ENCODE measurements at places on chromosomes 12 and 14. TPM values are rescaled to one million over a fixed set of nuclear protein-coding genes. Genes with fewer than 3 reads are reported as not detected.

Gene A2ML1
- total RNA-seq: 3.9 TPM

Gene OR11H7
- total RNA-seq: not detected

Gene GLIPR1L2
- total RNA-seq: not detected

Gene OR4E2
- not detected for total RNA-seq

Gene PTGER2
- total RNA-seq: 0.24 TPM

Gene RDH5
- 4.2 TPM for total RNA-seq

Gene AMHR2
- total RNA-seq: 1.6 TPM

Gene KRT74
- total RNA-seq: not detected

DNA sequence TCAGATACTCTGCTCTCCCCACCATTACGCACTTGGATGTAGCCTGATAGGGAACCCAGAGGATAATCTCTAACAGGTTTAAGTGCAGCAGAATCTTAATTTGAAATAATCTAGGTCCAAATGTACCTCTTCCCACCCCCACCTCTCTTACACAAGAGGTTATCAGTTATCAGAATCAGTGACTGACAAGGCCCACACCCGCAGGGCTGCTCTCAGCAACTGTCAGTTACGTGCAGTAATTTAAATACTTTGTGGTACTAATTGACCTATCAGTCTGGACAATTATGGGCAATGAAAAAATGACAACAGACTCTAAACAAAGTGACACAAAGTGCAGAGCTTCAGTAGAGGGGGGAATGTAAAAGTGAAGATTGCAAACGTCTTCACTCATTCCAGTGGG, 74.0 kb downstream of the CLIP1 start:
- no peak for DNase-seq

GRCh38 chr12:49567302-49567610, 686 bp downstream of the MCRS1 start:
- DNase-seq: no peak

DNA sequence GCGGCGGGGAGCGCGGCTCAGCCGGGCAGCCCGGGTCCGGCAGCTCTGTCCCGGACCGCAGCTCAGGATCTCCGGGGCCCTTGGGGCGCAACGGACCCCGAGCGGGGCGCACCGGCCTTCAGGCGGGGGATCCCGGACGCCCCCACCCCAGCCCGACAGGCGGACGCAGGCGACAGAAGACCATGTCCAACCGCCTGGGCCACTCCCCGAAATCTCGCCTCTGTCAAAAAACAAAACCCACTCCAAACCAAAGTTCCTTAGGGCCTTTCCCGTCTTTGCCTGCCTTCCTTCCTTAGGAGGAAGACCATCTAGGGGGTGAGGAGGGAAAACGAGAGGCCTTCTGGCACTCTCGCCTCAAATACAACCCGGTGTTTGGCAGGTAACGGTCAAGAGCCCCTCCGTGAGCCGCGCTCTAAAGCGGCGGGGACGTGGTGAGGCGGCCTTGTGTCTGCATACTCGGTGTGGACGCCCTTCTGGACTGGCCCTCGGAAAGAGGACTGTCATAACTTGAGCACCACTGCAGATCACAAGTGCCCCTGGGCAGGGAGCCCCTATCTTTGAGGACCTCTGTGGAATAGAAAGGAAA, 604 bp downstream of the HCFC2 start:
- peak; percentile 52 for DNase-seq

- DNase-seq: peak; percentile 58
Measured at GRCh38 chr12:75959060-75959459, 72.5 kb downstream of the PHLDA1 start.

DNA sequence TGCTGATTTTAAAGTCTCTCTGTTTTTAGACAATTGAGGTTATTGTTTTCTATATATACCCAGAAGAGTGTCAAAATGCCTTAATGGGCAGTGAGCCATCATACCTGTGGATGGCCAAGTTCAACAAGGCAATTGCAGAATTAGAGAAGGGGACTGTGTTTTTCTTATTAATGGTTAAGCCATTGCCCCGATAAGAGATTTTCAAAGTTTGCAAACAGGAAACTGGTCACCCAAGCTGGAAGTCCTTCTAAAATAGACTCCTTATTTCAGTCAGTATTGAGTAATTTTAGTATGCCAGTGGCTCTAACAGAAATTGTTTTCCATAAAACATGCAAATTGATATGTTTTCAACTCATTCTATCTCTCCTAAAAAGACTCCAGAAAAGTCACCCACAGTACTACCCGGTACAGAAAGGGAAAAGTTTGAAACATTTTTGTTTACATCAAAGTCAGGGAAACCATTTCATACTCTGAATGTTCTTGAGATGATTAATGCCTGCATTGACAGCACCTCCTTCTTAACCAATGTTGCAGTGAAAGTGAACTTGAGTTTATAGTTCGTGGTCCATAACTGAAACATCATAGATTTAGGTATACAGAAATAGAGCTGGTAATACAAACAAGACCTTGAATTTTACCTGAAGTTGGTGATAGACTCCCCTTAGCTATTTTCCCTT, 191.1 kb downstream of the TMX1 start:
- DNase-seq: no peak

DNA sequence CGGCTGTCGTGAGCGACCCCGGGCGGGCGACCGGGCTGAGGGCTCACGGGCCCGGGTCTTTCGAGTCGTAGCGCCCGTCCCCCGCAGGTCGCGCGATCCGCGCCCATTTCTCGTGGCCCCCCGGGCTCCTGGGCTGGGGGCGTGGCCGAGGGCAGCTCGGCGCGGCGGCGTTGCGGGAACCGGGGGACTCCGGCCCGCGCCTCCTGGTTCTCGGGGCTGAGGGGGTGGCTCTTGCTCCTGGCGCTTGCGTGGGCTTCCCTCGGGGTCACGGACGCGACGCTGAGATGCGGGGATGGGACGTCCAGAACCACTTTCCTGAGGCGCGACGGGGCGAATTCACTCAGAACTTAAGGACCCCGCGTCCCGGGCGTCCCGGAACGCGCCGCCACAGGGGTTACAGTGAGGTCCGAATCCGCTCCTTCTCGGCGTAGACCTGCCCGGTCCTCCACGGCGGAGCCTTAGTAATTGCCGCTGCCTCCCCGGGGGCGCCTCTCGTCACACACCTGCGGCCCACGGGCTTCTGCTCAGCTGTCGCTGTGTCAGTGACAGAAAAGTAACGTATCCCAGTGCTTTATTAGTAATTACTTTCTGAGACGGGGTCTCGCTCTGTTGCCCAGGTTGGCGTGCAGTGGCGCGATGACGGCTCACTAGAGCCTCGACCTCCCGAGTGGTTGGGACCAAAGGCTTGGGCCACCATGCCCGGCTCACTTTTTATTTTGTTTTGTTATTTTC, 606 bp downstream of the EP400 start:
- peak; percentile 87 for DNase-seq

DNA sequence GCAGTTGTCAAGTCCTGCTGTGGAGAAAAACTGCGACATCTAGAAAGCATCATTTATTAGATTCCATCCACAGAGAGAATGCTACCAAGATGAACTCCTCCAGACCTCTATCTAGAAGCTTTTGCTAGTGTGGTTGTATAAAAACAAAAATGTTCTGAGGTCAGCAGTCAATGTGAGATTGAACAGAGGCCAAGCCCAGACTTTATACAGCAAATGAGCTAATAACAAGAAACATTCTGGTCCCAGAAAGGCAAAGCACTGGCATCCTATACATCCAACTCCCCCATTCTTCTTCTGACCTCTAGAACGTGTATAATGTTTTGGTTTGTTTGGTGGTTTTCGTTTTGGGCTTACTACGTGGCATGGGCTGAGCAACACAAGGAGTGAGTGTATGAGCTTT, 26.7 kb upstream of the RIN3 start:
- DNase-seq: no peak

DNA sequence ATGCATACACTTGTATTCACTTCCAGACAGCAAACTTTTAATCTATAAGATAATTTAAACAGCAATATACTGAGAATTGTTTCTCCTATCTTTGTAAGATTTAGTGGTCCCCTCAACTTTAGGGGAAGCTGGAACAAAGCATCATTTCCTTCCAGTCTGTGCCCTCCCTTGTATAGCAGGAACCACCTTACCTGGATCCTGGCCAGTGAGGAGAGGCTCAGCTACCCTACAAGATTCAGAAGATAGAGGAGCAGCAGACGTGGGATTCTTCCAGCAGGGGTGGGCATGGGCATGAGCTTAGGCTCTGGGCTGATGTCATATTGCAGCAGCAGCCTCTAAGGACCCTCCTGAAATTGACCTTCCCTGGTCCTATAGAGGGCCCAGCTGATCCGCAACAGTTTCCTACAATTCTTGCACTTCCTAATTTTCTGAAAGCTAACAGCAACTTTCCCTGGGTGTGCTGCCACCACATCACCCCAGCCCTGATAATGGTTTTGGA, 21.3 kb downstream of the MOK start:
- no peak for DNase-seq

DNA sequence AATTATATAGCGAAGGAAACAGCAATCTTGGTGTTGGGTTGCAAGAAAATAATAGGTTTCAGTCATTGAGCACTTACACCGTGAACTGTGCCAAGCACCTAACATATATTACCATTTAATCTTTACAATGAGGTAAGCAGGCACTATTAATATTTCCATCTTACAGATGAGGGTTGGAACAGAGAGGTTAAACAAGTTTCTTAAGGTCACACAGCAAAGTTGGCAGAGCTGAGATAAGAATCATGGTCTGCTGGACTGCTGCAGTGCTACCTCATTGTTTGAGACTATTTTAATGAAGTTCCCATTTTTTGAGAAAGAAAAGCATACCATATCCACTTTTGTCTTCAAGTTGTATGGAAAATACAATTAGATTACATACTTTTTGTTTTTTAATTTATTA, 1.7 kb downstream of the ERG28 start:
- no peak for DNase-seq

- no peak for DNase-seq
Measured at GRCh38 chr14:61754627-61755381, 7.4 kb upstream of the SNAPC1 start.

GRCh38 chr12:61385771-61386170, 874.4 kb upstream of the USP15 start:
- DNase-seq: no peak

DNA sequence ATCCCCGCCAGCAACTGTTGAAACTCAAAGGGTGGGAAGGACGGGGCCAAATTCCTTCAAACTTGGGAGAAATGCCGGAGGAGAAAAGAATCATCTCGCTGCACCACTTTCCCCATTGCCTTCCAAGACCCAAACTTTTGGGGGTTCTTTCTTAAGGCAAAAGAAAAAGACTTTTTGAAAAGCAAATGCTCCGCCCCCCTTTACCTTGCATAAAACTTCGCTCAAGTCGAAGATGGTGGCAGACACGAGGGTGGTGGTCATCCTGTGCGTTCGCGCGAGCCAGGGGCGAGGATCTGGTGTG, 239 bp downstream of the ZFP36L1 start:
- DNase-seq: no peak

GRCh38 chr12:84412226-84412625, 500.4 kb downstream of the SLC6A15 start:
- no peak for DNase-seq

- peak; percentile 40 for DNase-seq
Measured at GRCh38 chr12:724194-724855, 28.1 kb upstream of the WNK1 start.
